ENCODE measurements at places on chromosomes 5 and 9. TPM values are rescaled to one million over a fixed set of nuclear protein-coding genes. Genes with fewer than 3 reads are reported as not detected.

DNA sequence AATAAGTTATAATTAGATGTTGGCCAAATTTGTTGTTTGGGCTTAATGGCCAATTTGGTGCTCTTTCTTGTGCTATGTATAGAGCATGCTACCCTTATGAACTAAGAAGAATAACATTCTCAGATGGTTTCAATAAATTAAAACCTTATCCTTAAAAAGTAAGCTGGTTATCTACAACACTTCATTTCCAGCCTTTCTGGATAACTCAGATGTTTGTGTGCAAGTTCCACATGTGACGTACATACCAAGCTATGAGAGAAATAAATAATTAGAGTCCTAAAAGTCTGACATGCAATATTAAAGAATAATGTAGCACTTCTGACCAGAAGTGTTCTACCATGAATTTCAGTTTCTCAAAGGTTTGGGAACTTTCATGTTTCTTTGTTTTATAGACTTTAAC, 11.7 kb downstream of the MTREX start:
- no peak for DNase-seq

DNA sequence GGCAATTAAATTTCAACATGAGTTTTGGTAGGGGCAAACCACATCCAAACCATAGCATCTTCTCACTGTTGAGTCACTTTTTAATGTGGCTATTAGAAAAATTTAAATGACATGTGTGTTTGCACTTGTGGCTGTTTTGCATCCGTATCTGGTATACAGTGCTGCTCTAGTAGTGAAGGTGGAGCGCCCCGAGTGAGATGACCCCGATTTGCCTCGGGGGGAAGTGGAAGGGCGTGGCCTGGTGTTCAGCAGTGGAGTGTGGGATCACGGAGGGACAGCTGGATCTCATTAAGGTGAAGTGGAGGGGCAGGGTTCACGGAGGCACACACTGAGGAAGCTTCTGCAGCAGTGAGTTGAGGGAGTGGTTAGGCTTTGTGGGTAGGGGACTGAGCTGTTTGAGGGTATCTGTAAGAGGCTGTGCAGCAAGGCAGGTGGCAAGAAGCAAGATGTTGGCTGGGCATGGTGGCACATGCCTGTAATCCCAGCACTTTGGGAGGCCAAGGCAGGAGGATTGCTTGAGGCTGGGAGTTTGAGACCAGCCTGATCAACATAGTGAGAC, 6.2 kb upstream of the GMCL2 start:
- DNase-seq = no peak

- no peak for DNase-seq
Measured at GRCh38 chr9:36993933-36994764, 39.9 kb downstream of the PAX5 start.

DNA sequence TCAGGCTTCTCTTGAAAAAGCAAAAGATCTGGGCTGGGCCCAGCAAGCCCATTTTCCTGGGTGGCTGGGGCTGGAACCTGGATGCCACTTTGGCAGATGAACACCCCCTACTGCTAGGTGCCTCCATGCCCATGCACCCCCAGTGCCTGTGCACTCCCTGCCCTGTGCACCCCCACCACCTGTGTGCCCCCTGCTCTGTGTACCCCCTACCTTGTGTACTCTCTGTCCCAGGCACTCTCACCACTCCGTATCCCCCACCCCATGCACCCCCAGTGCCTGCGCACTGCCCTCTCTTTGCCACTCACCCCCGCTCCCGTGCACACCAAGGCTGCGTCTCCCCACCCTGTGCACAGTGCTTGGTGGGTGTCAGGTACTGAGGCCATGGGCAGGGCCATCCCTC, 14.2 kb downstream of the UNC5A start:
- no peak for DNase-seq

The SLCO6A1 gene
- not detected for polyA plus RNA-seq

Measured in stomach (tissue), 19 donors.